ENCODE measurements at places on chromosomes 4 and X. TPM values are rescaled to one million over a fixed set of nuclear protein-coding genes. Genes with fewer than 3 reads are reported as not detected.

The PABPC1L2A gene
- total RNA-seq = not detected

The GPR119 gene
- not detected for total RNA-seq

The INTU gene
- 10.1 TPM for total RNA-seq

The RAB41 gene
- total RNA-seq = not detected

The NEUROG2 gene
- not detected for total RNA-seq

The RAPGEF2 gene
- total RNA-seq = 41.6 TPM

The PRRG1 gene
- 22.3 TPM for total RNA-seq

The CSAG1 gene
- total RNA-seq = not detected

The PAGE2B gene
- total RNA-seq = not detected

The DCAF4L1 gene
- total RNA-seq = 0.12 TPM

DNA sequence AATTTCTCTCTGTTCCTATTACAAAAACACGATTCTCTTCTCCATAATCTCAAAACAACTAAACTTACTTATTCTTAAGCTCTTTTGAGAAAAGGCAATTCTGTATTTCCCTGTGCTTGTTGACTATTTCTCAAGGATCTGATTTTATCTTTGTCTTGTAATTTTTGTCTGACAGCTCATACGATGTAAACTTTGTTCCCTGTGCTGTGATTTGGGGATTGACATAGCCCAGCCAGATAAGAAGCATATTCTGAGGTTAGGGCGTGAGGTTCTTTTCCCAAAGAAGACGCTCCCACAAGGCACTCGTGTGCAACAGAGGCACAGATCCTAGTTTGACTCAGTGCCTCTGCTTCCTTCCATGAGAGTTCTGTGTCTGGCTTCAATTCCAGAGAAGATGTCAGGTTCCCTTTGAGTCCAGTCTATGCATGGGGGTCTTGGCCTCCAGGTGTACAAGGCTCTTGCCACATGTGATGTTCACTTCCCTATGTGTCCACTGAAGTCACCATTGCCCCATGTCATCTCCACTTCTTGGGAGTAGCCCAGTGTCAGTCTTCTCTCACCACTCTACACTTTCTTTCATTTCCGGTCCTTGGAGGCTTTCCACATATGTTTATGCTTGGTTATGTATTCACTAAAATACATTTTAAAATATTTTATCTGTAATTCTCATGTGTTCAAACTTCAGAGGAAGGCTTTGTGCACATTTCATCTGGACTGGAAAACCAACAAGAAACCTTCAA, 94.8 kb downstream of the MID1 start:
- DNase-seq = no peak

GRCh38 chr4:100286636-100287035, 96.4 kb upstream of the DDIT4L start:
- DNase-seq = no peak

DNA sequence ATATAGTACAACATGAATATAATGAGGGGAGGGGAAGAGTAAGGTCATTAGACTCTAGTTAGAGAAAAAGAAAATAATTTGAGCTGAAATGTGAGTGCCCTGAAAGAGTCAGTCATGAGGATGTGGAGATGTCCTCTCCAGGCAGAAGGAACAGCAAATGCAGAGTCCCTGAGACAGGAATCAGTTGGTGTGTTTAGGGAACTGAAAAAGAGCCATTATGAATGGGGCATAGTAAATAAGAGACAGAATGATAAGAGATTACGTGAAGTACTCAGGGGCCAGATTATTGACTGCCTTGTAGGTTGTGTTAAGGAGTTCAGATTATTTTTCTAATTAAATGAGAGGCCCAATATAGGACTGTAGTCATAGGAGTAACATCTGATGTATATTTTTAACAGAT, 147.0 kb downstream of the PDLIM5 start:
- no peak for DNase-seq

DNA sequence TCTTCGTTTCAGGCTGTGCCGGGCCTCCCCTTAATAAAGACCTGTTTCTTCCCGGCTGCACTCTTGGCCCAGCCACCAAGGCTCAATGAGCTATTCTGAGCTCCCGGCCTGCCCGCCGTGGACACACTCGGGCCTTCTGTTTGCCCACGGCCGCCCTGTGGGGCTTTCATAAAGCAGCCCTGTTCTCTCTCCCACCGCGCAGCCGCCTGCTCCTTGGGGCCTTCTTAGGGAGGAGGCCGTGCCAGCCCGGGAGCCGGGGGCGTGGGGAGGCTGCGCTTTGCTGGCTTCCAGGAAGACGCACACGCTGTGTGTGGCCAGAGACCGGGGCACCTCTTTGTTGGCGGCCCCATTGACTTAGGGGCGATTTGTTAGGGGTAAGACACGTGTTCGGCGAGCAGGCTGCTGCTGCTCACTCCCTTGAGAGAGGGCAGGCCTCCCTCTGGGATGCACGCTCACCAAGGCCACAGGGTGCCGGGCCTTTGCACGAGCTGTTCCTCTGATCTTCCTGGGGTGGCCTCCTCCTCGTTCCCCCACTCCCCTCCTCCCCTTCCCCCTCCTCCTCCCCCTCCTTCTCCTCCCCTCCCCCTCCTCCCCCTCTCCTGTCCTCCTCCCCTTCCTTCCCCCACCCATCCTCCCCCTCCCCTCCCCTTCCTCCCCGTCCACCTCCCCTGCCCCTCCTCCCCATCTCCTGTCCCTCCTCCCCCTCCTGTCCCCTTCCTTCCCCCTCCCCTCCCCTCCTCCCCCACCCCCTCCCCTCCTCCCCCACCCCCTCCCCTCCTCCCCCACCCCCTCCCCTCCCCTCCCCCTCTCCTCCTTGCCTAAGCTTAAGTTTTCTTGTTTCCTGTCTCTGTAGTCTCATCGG, 11.3 kb downstream of the BLOC1S4 start:
- no peak for DNase-seq

DNA sequence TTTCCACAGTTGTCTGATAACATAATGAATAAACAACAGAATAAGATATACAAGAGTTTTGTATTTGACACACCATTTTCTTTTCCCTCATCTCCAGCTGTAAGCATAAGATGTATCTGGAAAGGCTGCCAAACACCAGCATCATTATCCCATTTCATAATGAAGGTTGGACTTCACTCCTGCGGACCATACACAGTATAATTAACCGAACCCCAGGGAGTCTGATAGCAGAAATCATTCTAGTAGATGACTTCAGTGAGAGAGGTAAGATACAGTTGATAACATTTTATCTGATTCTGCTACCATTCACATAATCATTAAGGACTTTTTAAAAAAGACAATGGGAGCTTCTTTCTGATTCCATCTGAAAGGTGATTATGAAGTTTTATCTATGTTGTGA, 535.2 kb downstream of the GALNTL6 start:
- DNase-seq = no peak

- no peak for DNase-seq
Observed at GRCh38 chr4:107669068-107669467, 51.0 kb downstream of the PAPSS1 start.

GRCh38 chr4:147991543-147992283, 259.8 kb downstream of the ARHGAP10 start:
- DNase-seq = no peak

GRCh38 chr4:67346654-67347053, 198.6 kb downstream of the CENPC start:
- DNase-seq = no peak

DNA sequence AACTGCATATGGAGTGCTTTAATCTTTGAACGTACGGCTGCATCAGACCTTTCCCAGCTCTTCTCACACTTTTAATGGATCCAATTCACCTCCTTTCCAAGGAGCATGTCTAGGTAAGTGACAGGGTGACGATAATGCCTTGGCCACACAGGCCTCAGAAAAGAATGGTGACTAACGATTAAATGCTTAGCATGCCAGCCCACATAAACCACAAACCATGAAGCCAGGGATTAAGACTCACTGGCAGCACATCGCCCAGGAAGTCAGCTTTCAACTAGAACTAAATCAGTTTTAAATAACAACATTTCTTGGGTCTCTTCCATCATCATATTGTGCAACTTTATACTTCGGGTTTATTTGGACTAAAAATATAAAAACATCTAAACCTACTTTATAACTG, 28.7 kb downstream of the INPP4B start:
- no peak for DNase-seq

- no peak for DNase-seq
Observed at GRCh38 chr4:100366213-100366612, 151.6 kb downstream of the EMCN start.

DNA sequence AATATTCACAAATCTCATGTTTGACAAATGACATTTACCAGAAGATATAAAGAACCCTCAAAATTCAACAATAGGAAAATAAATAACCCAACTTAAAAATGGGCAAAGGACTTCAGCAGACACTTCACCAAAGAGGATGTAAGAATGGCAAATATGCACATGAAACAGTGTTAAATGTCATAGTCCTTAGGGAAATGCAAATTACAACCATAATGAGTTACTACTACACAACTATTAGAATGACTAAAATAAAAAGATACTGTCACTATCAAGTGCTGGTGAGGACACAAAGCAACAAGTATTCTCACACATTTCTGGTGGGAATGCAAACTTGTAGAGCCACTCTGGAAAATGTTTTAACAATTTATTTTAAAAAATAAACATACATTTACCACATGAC, 40.8 kb upstream of the NR0B1 start:
- no peak for DNase-seq

GRCh38 chr4:148052448-148052847, 320.6 kb downstream of the ARHGAP10 start:
- no peak for DNase-seq

- DNase-seq = no peak
Observed at GRCh38 chr4:185708348-185708747, 103.6 kb downstream of the SORBS2 start.

GRCh38 chr4:38306482-38307071, 346.4 kb downstream of the PTTG2 start:
- no peak for DNase-seq

DNA sequence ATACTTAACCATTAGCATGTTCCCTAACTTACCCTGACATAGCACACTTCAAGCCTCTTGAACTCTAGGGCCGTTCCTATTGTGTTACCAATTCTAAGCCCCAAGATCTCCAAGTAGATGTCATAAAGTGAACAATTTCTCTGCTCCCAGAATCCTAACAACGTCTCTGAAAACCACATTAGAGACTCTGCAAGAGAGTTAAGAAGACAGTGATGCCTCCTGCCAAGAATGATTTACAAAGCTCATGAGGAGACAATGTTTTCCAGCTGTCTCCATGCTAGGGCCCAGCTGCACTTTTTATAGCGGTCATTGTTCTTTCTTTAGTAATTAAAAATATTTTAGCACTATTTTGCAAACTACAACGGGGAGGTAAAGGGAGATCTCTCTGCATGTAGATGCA, 358.4 kb downstream of the PPP3CA start:
- no peak for DNase-seq

- no peak for DNase-seq
Observed at GRCh38 chr4:155681886-155682285, 15.2 kb downstream of the GUCY1A1 start.

GRCh38 chr4:170234800-170235199, 145.0 kb upstream of the AADAT start:
- DNase-seq = no peak

DNA sequence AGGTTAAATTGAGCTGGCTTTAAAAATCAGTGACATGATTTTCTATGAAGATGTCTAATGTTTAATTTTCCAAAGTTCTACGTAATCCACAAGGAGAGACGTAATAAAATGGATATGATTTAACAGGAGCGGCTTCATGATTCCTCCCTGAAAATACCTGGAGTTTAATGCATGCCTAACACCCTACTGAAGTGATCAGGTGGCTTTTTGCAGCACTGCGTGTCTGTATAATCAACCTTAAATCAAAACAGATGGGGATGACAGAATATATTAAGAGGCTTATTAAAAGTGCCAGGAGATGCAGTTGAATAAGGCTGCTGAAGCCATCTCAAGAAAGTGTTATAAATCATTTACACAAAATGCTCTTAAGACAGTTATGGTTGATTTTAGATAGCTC, 112.4 kb upstream of the TLR3 start:
- DNase-seq = no peak

GRCh38 chr4:21728304-21728703, 220.3 kb downstream of the KCNIP4 start:
- no peak for DNase-seq

GRCh38 chrX:22314211-22314610, 41.5 kb downstream of the CBLL2 start:
- no peak for DNase-seq

DNA sequence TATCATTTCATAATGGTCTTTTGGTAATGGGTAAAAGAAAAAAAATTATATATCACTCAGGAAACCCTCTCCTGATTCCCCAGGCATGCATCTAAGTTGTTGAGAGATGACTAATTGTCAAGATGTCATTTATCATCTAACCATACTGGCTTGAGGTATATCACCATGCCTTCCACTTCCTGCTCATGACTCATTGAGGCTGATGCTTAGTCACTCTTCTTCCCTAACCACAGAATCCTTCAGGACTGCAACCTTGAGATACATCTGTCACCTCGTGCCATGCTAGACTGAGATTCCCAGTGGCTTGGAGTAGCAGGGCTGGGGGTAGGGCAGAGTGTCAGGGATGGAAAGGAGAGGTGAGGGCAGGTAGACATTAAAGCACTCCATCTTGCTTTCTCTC, 782.5 kb upstream of the INTU start:
- no peak for DNase-seq

DNA sequence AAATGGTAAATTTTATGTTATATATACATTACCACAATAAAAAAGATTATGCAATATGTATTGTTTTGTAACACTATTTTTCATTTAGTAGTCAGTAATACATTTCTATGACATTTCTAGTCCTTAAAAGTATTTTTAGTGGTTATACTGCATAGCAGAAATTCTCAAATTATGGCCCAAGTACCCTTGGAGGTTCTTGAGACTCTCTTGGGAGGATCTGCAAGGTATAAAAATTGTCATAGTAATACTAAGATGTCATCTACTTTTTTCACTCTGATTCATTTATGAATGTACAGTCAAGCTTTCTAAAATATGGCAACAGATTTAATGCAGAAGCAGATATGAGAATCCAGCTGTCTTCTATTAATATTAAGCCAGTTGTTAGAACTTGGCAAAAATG, 138.6 kb upstream of the NAP1L5 start:
- DNase-seq = no peak

DNA sequence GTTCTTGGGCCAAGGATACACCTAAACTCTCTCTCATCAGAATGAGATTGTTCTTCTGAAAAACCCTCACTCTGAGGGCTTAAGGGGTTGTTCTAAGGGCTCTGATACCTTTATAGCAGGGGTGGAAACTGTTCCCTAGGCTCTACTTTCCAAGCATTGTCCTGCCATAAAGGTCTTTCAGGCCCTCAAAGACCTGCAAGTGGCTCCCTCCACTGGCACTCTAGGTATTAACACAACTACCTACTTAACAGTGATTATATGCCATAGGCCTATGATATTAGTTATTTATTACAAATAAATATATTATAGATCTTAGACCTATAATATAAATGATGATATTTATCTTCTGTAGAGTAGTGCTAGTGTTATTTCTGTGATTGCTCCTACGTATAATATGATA, 473.7 kb upstream of the RPS6KA3 start:
- no peak for DNase-seq

- peak; percentile 51 for DNase-seq
Observed at GRCh38 chrX:125205133-125205917, 114.3 kb upstream of the TEX13C start.

Measured in mucosa of gallbladder (tissue), 1 donor.